H1 (cell line): ENCODE measurements at places on chromosomes 7 and 10.

DNA sequence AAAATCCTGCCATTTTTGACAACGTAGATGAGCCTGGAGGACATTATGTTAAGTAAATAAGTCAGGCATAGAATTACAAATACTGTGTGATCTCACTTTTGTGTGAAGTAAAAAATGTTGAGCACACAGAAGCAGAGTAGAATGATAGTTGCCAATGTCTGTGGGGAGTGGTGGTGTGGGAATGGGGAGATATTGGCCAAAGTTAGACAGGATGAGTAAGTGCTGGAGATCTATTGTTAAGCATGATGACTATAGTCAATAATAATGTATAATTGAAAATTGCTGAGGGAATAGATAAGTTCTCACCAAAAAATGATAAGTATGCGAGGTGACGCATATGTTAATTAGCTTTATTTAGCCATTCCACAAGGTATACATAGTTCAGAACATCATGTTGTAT lies 92.0 kb downstream of the GPR85 start:
- no peak for DNase-seq

GRCh38 chr7:154743206-154743605 lies 259.7 kb downstream of the PAXIP1 start:
- DNase-seq, result no peak

DNA sequence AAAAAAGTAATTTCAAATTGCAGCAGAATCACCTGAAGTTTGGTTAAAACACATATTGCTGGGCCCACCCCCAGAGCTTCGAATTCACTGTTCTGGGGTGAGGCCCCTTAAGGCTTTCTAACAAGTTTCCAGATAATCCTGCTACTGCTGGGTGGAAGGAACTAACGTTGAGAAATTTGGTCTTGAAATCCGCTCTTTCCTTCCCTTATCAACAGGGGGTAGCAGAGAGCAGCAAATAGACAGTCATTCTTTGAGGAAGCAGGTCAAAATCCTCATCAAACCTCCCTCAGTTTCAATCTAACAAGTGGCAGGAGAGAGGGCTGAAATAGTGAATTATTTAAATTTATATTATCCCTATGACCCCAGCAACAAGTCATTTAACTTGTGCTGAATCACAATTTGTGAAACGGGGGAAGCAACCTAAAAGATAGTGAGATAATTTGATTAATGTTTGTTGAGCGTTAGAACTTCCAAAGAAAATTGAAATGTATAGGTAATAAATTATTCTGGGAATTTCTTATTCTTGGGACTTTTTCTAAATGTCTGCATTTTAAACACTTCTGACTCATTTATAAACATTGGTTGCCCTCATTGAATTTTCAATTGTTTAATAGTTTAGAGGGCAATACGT lies 21.7 kb upstream of the MALSU1 start:
- DNase-seq, result no peak

GRCh38 chr7:142865766-142866165 lies 10.9 kb downstream of the EPHB6 start:
- no peak for DNase-seq

GRCh38 chr10:78437407-78437768 lies 403.7 kb downstream of the RPS24 start:
- no peak for DNase-seq

- no peak for DNase-seq
These were observed 3.7 kb upstream of the MYO1G start for GRCh38 chr7:44982535-44982923.

DNA sequence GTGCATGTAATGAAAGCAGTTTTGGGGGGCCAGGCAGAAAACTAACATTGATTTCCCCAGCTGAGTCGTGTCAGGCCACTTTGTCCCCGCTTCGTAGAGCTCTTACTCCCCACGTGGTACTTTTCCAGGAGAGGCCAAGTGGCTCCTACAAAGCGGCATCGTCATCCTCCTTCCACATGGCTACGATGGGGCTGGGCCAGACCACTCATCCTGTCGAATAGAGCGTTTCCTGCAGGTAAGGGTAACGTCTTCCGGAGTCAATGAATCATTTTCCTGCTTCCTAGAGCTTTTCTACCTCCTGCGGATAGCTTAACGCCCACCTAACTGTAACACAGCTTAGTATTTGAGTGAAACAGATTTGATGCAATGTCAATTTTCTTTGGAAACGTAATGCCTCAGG lies 21.7 kb upstream of the SEC61A2 start:
- no peak for DNase-seq

GRCh38 chr10:13526948-13527863 lies 1.6 kb downstream of the BEND7 start:
- DNase-seq, result no peak

- no peak for DNase-seq
These were observed 89.0 kb downstream of the SEMA3A start for GRCh38 chr7:84105586-84105985.

DNA sequence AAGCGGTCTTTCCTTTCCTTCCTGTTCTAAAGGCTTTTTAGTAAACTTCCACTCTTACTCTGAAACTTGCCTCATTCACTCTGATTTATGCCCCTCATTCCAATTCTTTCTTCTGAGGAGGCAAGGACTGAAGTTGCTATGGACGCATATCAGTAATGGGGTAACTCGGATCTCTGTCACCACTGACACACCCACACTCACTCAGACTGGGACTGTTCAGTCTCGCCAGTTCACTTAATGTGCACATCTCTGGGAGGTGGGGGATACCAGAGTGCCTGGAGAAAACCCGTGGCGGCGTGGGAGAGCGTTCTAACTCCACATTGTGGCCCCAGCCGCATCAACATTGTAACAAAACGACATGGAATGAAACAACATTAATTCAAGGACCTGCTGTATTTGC lies 1139.3 kb upstream of the CELF2 start:
- DNase-seq, result no peak

GRCh38 chr7:154646126-154647013 lies 356.6 kb downstream of the PAXIP1 start:
- no peak for DNase-seq

GRCh38 chr10:49363309-49364031 lies 32.4 kb downstream of the DRGX start:
- DNase-seq, result no peak

DNA sequence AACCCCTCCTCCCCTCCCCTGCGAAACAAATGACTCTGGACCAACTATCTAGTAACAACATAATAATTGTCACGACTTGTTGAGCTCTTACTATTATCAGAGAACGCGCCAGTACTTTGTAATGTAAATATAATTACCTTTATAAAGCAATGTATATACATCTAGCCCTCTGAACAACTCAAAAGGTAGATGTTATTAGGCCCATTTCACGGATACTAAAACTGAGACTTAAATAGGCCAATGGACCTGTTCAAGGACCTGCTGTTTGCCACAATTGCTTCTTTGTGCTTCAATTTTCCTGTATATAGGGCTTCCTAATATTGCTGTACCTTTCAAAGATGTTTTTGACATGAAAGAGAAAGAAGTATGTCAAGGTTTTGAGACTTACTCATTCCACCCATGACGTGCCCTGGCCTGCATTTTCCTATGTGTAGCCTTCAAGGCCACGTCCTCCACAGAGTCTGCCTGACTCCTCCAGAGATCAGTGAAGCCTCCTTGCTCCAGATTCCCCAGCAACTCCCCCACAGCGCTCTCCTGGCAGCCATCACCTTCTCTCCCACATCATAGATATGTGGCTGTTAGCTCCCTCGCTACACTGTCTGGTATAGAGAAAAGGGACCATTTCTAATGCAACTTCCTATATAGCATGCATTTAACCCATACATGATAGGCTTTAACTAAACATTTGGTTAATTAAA lies 156.6 kb downstream of the SKIDA1 start:
- DNase-seq, result no peak

DNA sequence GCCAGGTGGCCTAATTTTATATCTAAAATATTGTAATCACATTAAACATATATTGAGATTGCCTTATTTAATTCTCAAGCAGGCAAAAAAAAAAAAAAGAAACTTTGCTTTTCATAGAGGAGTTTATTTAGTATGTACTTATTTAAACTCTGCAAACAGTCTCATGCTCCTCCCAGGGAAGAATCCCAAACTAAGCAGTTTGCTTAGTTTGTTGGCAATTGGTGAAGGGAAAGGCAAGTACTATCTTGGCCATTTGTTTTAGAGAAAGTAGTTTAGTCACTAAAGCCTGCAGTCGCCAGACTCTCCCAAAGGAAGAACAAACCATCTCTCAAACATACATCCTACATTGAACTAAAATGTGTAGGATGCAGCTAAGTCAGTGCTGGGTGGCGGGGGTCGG lies 226.8 kb downstream of the CDC14C start:
- no peak for DNase-seq

GRCh38 chr10:7161484-7162250 lies 249.2 kb downstream of the SFMBT2 start:
- no peak for DNase-seq

DNA sequence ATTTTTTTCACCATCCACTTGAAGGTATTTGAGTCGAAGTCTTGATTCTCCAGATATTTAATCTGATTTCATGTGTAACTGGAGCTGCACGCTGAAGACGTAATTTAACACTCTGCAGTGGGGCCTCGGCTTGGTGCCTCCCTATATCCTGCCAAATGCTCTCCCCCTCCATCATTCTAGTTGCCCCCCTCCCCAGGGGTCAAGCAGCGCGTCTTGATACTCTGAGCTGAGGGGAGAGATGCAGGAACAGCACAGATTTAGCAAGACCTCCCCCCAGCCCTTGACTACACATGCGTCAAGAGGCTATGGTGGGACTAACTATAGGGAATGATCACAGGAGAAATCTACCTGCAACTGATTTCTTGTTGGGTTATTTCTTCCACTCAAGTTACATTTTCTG lies 85.8 kb downstream of the PRPF18 start:
- DNase-seq, result no peak

DNA sequence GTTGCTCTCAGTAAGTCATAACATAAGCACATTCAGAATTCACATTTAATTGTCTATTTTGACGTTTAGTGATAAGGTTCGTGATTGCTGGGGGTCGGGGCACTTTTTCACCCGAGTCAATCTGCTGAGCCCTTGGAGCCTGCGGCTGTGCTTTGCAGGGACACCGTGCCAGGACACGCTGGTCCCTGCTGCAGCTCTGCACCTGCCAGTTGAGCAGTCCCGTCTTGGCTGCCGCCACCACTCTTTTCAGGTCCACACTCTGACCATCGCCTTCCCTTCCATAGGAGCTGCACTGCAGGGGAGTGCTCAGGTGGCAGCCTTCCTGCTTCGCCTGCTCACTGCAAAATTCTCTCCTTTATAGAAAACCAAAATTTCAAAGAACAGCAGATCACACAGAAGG lies 36.4 kb downstream of the CUL1 start:
- DNase-seq, result no peak

GRCh38 chr10:88896994-88897853 lies 17.2 kb downstream of the STAMBPL1 start:
- no peak for DNase-seq

- no peak for DNase-seq
These were observed 72.2 kb upstream of the ABLIM1 start for GRCh38 chr10:114730291-114730690.

- no peak for DNase-seq
These were observed 108.1 kb downstream of the GLRX3 start for GRCh38 chr10:130244031-130244927.

DNA sequence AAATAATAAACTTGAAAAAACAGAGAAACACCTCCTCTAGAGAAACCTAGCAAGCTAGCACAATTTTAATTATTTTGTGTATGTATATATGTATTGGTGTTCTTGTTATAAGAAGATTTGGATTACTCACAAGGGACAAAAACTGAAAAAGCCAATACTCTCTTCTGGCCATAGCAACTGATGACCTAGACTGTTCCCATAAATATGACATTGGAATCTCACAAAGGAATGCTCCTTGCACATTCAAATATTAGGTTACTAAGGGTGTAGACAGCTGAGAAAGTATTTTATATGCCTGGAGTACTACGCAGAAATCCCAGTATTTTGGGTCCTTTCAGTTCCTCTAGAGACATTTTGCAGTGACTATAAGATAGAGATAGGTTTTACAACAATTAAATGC lies 279.4 kb downstream of the FZD1 start:
- no peak for DNase-seq

DNA sequence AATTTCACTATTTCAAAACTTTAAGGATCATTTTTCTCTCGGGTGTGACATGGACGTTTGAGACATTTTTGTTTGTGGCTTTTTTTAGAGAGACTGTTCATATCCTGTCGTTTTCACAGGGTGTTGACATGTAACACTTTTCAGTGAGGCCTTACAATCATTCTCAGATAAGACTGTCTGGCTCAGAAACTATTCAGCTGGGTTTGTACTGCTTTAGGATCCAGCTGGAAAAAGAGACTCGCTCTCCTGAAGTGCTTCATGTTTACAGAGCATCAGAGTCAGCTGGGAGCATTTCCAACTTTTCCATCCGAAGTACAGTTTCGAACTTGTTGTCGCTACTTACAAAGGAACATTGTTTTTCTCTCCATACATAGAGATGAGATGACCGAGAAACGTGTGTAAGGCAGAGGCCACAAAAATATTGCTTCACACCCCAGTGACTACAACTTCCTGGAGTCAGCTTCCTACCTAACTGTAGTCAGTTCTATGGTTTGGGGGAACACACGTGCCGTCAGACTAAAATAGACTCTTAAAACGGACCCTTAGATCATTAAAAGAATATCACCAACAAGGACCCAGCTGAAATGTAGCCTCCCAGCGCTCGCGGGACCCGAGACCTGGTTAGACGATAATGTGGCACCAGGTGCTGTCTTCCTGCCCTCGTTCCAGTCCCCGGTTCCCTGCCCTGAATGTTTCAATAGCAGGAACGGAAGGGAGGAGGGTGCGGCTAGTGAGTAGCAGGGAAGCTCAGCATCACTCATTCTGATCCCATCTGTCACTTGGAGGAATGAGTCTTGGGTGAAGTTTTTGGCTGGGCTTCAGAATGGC lies 78.0 kb downstream of the MKI67 start:
- no peak for DNase-seq

DNA sequence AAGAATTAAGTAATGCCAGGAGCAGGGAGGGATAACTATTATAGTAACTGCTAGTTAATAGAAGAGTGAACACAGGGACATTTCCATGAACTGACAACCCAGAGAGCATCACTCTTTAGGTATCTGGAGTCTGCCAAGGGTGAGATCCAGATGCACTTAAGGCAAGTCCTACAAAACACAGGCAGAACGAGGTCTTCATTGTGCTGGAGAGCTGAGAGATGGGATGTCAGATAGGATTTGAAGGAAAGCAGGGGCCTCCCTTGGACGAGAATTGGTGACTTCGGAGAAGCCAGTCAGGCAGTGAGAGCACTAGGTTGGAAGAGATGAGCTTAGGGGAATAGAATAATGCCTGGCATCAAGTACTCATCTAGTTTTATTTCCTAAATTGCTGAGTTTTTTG lies 684.5 kb downstream of the GATA3 start:
- no peak for DNase-seq

- DNase-seq, result no peak
These were observed 6.4 kb downstream of the AGMO start for GRCh38 chr7:15555381-15555859.

DNA sequence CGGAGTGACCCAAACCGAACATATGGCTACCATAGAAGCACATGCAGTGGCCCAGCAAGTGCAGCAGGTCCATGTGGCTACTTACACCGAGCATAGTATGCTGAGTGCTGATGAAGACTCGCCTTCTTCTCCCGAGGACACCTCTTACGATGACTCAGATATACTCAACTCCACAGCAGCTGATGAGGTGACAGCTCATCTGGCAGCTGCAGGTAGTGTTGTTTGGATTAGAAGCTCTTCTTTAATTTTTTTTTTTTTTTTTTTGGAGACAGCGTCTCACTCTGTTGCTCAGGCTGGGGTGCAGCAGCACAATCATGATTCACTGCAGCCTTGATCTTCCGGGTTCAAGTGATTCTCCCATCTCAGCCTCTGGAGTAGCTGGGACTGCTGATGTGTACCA lies 45.8 kb downstream of the NRF1 start:
- no peak for DNase-seq

- no peak for DNase-seq
These were observed 7.4 kb upstream of the RAMP3 start for GRCh38 chr7:45150199-45150598.

GRCh38 chr10:91528080-91528479 lies 104.8 kb downstream of the PPP1R3C start:
- no peak for DNase-seq
